ENCODE measurements at places on chromosomes 4 and X.

- no peaks in the 10 kb centered on the region for H3K36me3 ChIP-seq
- no peaks in the 10 kb centered on the region for H3K27me3 ChIP-seq
- H3K27ac ChIP-seq, result no peak overlapping the region
- no peaks in the 10 kb centered on the region for H3K4me1 ChIP-seq
- no peak for DNase-seq
Measured at GRCh38 chr4:26034849-26035248, 120.8 kb downstream of the SMIM20 start.

DNA sequence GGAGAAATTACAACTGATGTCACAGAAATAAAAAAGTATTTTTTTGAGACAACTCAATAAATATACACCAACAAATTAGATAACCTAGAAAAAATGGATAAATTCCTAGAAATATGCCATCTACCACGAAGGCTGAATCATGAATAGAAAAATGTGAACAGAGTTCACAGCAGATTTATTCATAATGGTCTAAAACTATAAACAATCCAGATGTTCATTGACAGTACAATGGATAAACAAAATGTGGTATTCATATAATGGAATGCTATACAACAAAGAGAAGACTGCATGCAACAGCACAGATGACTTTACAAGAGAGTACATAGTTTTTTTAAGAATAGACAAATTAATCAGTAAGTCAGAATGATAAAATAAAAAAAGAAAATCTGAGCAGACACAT is 55.2 kb downstream of the CLOCK start:
- DNase-seq, result no peak
- no peak overlapping the region for H3K27ac ChIP-seq
- H3K4me3 ChIP-seq, result no peak overlapping the region
- H3K36me3 ChIP-seq, result peaks cover 25% of the 10 kb centered on the region

DNA sequence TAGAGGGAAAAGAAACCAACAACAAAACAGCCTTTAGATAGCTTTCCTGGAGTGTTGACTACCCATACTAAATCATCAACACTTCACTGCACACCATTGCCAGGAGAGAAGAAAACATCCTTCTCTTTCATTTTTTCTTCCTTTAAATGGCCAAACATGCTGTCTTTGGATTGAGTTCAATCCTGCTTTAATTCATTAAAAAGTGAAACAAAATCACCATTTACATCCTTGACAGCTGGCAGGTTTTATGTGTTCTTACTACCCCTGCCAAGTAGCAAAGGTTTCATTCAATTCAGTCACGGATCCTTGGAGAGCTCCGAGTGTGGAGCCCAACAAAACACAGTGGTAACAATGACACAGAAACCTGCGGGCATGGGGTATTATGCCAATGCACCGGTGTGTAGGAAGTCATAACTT is 568.3 kb downstream of the ANKRD50 start:
- no peaks in the 10 kb centered on the region for H3K4me1 ChIP-seq
- no peaks in the 10 kb centered on the region for H3K27me3 ChIP-seq
- no peaks in the 10 kb centered on the region for H3K36me3 ChIP-seq
- H3K4me3 ChIP-seq, result no peak overlapping the region
- no peak overlapping the region for H3K27ac ChIP-seq

GRCh38 chr4:74344031-74344430 is 20.9 kb upstream of the EREG start:
- no peak overlapping the region for H3K4me3 ChIP-seq
- no peaks in the 10 kb centered on the region for H3K36me3 ChIP-seq
- no peaks in the 10 kb centered on the region for H3K4me1 ChIP-seq
- no peak overlapping the region for H3K27ac ChIP-seq
- DNase-seq, result no peak
- H3K27me3 ChIP-seq, result no peaks in the 10 kb centered on the region
